ENCODE measurements at places on chromosomes 11 and 22. TPM values are rescaled to one million over a fixed set of nuclear protein-coding genes. Genes with fewer than 3 reads are reported as not detected.

OR4C13 gene
- total RNA-seq = not detected

NXPE1 gene
- total RNA-seq = not detected

INPPL1 gene
- total RNA-seq = 94.3 TPM

OR56A1 gene
- not detected for total RNA-seq

DCHS1 gene
- 1.1 TPM for total RNA-seq

DUSP8 gene
- 0.15 TPM for total RNA-seq

CCDC81 gene
- total RNA-seq = 0.40 TPM

ELFN2 gene
- 0.13 TPM for total RNA-seq

SMIM38 gene
- 0.66 TPM for total RNA-seq

NUP50 gene
- 61.7 TPM for total RNA-seq

WNT7B gene
- total RNA-seq = not detected

AASDHPPT gene
- total RNA-seq = 46.9 TPM

SLC43A3 gene
- total RNA-seq = 110 TPM

NRGN gene
- total RNA-seq = 13.4 TPM

AIFM3 gene
- 0.45 TPM for total RNA-seq
